ENCODE measurements at places on chromosomes 2 and 18.
A peak's percentile ranks its signal among the peaks of the same experiment; 100 is the strongest.

- no peak for DNase-seq
Measured at GRCh38 chr18:61569176-61569892, 236.1 kb downstream of the CDH20 start.

DNA sequence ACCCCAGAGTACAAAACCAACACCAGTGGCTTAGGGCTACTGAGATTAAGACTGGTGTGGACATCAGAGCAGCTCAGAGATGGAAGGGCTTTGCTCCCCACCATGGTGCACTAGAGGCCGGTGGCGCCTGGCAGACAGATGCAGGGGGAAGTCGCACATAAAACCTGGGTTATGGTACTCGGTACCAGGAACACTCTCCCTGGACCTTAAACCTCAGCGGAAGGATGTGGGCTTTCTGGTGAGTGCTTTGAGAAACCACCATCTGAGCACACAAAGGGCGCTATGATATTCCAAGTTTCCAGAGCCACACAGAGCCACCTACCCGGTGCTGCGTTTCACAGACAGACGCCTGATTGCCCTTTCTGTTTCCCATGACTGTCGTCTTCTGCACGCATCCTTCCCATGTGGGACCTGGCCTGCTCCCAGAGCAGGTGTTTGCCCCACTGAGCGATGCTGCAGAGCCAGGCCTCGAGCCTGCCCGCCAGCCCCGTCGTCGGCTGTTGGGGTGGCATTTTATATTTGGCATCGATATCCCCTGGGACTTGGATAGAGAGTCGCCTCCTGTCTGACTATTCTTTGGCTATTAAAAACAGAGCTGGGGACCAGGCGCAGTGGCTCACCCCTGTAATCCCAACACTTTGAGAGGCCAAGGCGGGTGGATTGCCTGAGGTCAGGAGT lies 89.5 kb upstream of the ODC1 start:
- peak; percentile 18 for DNase-seq

DNA sequence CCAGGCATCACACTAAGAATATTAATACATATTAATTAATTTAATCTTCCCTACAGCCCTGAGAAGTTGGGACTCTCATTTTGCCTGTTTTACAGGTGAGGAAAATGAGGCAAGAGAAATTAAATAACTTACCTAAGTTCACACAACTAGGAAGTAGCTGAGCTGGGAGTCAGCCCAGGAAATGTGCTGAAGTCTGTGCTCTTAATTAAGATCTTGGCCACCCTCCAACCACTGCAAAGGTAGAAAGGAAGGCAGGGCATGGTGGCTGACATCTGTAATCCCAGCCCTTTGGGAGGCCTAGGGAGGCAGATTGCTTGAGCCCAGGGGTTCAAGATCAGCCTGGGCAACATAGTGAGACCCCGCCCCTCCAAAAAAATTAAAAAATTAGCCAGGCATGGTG lies 12.9 kb upstream of the MGAT4A start:
- DNase-seq = no peak

DNA sequence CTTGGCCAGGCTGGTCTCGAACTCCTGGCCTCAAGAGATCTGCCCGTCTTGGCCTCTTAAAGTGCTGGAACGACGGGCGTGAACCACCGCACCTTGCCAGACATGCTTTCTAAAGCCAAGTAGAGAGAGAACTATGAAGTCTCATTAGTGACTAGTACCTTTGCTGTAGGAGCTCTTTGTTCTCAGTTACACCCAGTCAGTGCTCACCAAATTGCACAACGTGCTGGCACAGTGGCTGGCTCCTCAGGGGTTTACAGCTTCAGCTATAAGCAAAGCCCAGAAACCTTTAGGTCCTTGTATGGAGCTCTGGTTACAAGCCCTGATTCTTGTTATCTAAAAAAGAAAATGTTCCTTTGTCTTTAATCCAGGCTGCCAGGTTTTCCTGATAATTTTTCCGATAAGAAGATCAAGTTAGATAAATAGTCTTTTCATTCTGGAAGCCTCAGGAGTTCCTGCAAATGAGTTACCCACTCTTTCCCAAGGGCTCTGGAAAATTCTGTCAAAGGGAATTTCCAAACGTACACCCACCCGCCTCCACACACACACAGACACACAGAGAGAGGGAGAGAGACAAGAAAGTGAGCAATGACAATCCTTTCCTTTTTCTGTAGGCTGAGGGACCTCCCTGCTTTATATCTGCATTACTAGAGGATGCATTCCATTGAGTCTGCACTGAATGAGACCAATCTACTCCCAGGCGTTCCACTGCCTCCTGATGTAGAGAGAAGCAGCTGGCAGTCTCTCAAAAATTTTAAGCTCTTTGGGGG lies 100.2 kb upstream of the CSRNP3 start:
- no peak for DNase-seq

DNA sequence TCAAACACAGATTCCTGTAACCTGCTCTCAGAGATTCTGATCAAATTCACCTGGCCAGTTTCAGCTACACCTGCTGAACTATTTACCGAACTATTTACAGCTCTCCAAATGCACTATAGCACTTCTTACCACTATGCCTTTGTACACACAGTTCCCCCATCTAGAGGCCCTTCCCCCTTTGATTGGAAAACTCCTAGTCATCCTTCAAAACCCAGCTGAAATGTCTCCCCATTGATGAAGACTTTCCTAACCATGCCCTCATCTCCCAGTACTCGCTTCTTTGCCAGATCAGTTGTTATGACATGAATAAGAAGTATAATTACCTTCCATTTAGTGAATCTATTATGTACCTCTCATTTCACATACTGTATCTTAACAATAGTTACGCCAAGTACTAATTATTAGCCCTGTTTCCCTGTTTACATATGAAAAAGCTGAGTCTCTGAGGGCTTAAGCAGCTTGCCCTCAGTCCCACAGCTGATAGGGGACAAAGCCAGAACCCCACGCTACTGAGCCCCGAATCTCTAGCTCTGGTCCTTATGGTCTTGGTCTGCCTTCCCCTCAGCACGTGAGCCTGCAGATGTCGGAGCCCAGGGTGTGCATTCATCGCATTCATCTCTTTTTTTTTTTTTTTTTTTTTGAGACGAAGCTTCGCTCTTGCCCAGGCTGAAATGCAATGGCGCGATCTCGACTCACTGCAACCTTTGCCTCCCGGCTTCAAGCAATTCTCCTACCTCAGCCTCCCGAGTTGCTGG lies 64.7 kb upstream of the ASAP2 start:
- no peak for DNase-seq

- DNase-seq = no peak
Measured at GRCh38 chr2:225064362-225064761, 22.1 kb upstream of the DOCK10 start.

- DNase-seq = no peak
Measured at GRCh38 chr18:42025974-42026625, 71.1 kb downstream of the PIK3C3 start.

- DNase-seq = no peak
Measured at GRCh38 chr2:237026981-237027711, 58.5 kb upstream of the COPS8 start.

DNA sequence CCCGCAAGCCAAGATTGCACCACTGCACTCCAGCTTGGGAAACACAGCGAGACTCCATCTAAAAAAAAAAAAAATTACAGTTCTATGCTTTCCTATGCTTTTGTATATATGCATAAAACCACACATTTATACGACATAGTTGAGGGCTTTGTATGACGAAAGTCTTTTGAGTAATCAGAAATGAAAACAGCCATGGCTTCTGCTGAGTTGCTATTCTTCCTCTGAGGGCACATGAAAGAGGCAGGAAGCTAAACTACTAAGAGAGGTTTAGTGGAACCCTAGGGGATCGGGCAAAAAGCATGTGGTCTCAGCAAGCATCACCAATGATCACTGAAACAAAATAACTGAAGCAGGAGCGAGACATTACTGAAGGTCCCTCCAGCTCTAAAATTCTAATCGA lies 99.6 kb downstream of the ZAP70 start:
- no peak for DNase-seq

DNA sequence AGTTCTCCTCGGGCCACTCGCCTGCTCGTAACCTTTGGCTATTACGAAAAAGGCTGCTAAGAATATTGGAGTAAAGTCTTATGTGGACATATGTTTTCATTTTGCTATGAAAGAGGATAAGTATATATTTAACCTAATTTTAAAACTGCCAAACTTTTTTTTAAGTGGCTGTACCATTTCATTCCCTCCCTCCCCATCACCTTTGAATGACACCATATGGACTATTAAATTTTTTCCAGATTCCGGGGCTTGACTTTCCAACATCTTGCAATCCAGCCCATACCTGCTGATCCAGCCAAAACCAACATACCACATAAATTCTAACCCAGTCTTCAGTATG lies 31.5 kb downstream of the REEP1 start:
- DNase-seq = no peak

DNA sequence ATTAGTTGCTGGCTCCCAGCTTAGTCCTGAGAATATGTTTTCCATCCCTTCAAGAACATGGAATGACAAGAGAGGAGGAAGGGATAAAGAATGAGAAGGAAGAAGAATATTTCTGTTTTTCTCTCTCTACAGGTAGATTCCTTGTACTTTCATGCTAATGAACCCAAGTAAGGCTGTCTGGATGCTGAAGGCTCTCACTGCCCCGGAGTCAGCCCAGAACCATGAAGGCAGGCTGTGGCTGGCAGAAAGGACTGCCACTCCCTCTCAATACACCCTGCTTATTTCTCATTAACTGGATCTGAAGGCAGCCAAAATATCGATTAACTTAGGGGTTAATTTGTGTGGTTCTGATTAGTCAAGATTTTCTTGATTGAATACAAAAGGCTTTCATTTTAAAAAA lies 93.1 kb upstream of the NPAS2 start:
- DNase-seq = no peak

DNA sequence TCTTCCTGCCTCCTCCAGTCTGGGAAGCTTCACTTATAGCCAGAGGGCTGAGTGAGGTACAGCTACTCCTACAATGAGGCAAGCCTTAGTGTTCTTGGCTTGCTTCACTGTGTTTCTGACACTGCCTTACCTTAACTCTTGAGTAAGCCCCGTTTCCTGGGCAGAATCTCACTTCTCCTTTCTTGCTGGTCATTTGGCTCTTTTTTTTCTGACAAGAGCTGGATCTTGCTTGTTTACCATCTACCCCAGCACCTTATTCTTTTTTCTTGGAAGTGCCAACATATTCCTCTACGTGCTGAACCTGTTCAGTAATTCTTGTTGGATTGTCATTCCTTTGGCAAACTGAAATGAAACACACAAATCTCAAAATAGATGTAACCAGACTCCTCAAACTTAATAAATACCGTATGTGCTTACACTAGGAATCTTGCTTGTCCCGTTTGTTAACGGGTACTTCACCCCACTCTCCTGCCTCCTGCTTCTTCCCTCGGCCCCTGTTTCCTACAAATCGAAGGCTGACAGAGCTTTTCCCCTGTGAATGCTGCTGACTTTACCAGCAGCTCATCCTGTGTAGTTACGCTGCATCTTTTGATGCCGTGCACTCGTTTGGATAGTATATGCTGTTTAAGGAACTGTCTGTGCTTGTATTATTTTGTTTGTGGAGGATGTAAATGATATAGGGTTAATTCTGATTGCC lies 132.2 kb downstream of the FMNL2 start:
- no peak for DNase-seq

GRCh38 chr2:234919711-234920110 lies 32.1 kb upstream of the SH3BP4 start:
- no peak for DNase-seq

DNA sequence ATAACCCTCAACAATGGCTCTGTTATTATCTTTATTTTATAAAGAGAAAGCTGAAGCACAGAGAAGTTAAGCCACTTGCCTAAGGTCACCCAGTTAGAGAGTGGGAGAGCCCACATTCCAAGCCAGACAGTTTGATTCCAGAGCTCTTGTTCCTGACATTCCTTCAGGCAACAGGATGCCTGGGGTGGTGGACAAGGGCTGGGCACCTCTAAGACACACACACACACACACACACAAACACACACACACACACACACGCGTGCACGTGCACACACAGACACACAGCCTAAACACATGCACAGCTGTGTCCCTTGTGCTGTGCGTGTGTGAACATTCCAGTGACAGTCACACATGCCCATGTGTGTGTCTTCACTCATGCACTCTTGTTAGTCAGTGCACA lies 26.4 kb downstream of the CELF4 start:
- no peak for DNase-seq

GRCh38 chr2:45627911-45628310 lies 16.8 kb upstream of the SRBD1 start:
- no peak for DNase-seq

DNA sequence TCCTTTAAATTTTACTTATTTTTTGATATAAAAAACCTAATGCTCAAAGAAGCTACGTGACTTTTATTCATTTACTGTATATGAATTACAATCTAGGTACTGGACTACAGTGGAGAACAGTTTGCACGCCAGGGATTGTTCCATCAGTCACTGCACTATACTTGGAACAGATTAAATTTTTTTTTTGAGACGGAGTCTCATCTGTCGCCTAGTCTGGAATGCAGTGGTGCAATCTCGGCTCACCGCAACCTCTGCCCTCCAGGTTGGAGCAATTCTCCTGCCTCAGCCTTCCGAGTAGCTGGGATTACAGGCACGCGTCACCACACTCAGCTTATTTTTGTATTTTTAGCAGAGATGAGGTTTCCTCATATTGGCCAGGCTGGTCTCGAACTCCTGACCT lies 330.0 kb upstream of the SLC14A2 start:
- no peak for DNase-seq

DNA sequence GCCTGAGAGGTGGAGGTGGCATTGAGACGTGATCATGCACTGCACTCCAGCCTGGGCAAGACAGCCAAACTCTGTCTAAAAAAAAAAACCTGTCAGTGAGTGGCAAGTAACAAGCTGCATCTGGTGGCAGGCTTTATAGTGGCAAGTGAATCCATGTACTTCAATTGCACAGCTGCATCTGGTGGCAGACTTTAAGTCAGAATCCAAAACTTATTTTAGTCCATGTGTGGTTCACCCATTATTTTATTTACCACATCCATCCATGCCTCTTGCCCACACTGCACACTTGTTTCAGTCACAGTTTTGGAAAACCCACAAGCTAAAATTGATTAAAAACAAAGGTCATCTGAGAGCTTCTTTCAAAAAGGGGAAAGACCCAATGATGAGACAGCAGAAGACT lies 1636.4 kb upstream of the NXPH2 start:
- DNase-seq = no peak

DNA sequence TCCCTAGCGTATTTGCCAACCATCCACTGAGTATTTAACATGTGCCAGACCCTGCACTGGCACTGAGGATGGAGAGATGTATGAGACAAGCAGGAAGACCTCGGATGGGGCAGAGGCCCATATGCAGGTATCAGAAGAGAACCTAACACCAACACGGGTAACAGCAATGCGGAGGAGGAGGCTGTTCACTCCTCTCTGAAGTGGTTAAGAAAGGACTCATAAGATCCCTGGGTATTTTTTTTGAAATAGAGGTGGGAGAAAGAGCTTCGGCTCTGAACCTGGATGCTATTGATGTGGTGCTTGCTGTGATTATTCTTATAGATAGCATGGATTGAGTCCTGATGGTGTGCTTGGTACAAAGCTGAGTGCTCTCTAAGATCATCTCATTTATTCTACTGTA lies 418.3 kb downstream of the LPIN1 start:
- no peak for DNase-seq

GRCh38 chr18:22020127-22020866 lies 149.1 kb upstream of the GATA6 start:
- DNase-seq = no peak

Measured in KG1 (cell line).